CD8-positive, alpha-beta memory T cell (primary cell): ENCODE measurements at places on chromosomes 11 and 22. TPM values are rescaled to one million over a fixed set of nuclear protein-coding genes. Genes with fewer than 3 reads are reported as not detected.

- DNase-seq: no peak
Measured at GRCh38 chr11:9091044-9091922, at the start of gene SCUBE2. Gene SCUBE2, minus strand, starts transcription at chr11:9091599. Its CDS starts 71 bp downstream, at chr11:9091528.

DNA sequence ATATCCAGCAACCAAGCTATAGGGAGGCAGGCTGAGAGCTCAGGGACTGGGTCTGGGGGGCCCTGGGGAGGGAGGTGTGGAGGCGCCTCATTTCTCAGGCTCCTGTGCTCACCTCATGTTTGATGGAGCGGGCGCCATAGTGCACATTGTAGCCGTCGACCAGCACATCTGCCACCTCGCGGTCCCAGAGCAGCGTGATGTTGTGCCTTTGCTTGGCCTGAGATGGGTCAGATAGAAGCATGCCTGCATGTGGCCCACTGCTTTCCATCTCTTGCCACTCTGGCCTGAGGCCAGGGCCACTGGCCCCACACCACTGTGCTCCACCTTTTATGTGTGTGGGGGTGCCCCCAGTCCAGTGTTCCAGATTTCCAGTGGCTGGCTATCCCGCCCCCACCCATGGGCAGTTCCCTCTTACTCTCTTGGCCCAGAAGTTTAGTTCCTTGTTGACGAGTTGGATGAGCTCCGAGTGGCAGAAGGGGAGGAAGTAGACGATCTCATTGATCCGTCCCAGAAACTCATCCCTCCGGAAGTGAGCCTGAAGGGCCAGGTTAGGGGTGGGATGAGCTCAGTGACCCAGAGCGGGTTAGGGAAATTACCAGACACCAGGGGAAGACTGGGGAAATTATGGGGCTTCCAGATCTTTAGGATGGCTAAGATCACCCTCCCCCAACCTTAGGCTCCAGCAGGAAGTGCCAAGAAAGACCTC is 50.1 kb upstream of the PHOX2A start:
- DNase-seq: no peak

DNA sequence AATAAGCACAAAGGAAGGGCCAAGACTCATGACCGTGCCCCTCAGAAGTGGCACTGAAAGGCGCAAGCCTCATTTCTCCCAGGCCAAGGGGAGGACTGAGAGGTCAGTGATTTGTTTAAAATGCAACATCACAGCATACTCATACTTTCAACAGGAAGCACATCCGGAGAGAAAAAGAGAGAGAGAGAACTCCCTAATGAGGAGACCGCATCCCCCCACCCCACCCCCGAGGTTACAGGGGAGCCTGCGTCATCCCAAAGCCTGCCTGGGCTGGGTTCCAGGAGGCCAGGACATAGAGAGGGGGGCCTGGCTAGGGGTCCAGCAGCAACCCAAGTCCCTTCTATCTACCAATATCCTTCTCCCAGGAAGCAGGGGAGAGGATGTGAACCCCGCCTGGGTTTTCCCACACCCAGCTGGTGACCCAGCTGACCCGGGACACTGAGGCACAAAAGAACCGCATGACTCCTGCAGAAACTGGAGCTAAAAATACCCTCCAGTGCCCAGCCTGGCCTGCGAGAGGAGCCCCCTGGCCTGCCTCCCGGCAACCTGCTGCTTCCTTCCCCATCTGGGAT is 3.8 kb downstream of the CSNK1E start:
- DNase-seq: peak; percentile 18

GRCh38 chr11:78666675-78667160 is 92.1 kb upstream of the NARS2 start:
- DNase-seq: no peak

DNA sequence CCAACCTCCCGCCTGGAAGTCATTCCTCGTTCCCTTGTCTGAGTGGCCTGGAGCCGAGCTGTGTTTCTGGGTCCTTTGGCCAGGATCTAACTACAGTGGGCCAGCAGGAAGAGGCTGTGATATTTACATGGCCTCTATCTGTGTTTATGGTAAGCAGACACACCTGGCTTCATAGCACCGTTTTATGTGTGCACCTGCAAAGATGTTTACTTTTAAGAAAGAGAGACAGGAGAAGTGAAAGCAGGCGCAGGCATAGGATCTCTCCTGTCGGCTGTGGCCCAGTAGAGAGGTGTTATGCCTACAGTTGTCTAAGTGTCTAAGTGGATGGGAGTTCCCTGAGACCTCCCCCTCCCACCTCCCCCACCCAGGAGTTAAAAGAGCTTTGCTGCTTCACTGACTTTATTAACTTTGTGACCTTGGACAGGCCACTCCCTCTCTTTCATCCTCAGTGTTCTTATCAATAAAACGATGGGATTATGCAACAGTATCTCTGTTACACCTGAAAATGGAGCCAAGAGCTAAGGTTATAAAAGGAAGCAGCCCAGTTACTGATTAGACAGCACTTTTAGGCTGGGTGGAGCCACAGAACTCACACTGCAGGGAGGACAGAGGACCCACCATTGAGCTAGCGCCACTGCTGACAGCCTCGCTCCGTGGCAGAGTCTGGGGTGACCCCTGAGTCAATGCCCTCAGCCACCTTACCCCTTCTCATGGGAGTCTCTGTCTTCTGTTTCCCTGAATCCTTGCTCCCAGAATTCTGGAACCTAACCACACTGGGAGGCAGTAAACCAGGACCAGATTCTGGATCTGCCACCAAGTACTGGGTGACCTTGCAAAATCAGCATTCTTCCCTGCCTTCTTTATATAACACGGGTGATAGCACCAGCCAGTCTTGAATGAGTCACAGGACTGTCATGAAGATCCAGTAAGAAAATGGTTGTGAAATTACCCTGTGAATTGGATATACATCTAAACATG is 22.0 kb downstream of the ST14 start:
- DNase-seq: no peak

DNA sequence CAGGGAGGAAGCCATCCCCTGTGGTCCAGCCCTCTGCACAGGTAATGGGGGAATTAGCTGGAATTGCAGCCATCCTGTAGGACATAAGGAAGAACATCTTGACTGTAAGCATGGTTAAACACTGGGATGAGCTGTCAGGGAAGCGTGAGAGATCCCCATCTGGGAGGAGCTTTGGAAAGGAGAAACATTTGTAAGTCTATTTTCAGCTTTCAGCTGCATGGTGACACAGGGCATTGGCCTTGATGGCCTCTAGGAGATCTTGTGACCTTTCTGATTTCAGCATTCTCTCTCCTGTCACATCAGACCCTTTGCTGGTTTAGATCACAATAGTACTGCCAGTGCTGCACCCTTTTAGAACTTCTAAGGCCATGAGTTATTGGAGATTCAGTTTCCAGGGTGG is 47.1 kb downstream of the BCR start:
- DNase-seq: no peak

GRCh38 chr22:39936523-39937145 is 23.6 kb upstream of the TMA7B start:
- no peak for DNase-seq

- no peak for DNase-seq
Measured at GRCh38 chr11:44263738-44264437, 46.1 kb downstream of the ALX4 start.

DNA sequence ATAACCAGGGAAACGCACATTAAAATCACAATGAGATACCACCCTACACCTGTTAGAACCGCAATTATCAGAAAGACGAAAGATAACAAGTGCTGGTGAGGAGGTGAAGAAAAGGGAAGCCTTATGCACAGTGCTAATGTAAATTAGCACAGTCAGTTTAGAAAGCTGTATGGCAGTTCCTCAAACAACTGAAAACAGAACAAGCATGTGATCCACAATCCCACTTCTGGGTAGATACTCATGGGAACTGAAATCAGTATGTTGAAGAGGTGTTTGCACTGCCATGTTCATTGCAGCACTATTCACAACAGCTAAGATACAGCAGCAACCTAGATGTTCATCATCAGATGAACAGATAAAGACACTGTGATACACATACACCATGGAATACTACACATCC is 75.0 kb upstream of the CCND1 start:
- DNase-seq: no peak

- DNase-seq: no peak
Measured at GRCh38 chr22:38308791-38309498, 8.3 kb downstream of the CSNK1E start.

GRCh38 chr11:130761560-130762220 is 154.6 kb downstream of the SNX19 start:
- DNase-seq: no peak

DNA sequence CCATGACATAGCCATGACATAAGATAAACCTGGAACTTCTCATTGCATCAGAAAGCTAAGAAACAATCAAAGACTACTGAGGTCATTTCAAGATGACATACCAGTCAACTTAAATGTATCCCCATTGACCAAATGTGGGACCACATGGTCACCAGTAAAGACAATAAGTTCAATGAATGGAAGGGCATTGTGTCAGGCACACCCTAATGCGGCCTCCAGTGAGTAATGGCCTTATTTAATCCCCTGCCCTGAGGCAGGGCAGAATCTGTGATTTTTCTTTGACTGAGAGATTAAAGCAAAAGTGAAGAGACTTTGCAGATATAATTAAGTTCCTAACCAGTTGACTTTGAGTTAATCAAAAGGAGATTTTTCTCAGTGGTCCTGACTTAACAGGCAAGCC is 17.3 kb upstream of the SYT8 start:
- no peak for DNase-seq

DNA sequence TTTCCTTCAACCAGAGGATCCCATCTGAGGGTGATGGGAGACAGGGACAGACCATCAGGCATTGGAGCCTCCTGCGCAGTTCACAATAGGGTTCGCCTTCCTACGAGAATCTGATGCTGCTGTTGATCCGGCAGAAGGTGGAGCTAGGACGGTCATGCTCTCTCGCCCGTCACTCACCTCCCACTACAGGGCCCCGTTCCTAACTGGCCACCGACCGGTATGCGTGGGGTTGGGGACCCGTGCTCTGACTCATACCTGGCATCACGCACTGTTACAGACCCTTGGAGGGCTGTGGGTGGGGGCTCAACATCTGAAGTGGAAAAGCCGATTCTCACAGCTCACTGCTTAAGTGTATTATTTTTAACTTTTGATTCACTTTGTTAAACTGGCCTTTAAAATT is 402.3 kb downstream of the BRD1 start:
- no peak for DNase-seq

- no peak for DNase-seq
Measured at GRCh38 chr22:32327596-32328171, 30.0 kb upstream of the RFPL3 start.

GRCh38 chr11:112477152-112477551 is 216.5 kb upstream of the PLET1 start:
- no peak for DNase-seq

- DNase-seq: no peak
Measured at GRCh38 chr11:13135385-13136271, 126.5 kb downstream of the RASSF10 start.

GRCh38 chr11:119739975-119740374 is 11.0 kb upstream of the NECTIN1 start:
- no peak for DNase-seq

DNA sequence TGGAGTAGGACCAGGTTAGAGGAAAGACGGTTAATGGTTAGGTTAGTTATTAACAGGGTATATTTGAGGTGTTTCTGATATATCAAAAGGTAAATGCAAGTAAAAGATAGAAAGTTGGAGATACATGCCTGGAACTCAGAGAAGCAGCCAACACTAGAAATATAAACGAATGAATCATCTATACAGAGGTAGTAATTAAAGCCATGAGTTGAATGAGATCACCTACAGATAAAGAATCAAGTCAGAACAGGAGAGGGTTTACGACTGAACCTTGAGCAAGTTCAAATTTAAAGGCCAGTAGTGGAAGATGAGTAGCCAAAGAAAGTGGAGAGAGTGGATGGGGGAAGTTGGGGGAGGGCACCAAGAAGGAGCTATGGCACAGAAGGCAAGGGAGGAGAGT is 73.9 kb downstream of the SPON1 start:
- no peak for DNase-seq

DNA sequence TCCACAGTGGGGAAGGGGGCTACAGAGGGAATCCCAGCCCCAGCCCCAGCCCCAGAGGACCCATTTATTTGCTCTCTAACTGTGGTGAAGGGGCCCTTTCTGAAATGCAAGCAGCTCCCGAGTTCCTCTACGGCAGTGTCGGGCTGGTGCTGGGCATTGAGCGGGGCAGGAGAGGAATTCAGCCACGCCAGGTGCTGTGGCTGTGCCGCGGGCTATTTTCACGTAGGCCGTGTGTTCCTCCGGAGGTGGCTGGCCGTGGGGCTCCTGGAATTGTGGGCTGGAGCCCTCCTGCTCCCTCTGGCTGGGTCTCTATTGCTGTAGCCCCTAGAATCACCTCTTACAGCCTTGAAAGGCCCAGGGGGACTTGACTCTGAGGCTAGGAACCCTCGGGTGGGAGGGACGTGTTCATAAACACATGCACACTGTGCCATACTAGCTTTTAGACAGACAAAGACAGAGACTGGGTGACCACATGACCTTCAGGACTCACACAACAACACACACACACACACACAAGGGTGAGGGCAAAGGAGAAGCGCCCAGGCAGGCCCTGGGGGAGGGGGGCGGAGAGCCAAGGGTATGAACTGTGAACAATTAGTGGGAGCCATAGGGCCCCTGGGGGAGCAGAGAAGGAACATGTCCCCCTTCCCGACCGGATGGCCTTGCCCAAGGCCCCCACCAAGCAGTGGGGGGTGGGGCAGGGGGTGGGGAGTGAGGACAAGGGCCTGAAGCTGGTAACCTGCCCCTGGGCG is 48.4 kb upstream of the SYT7 start:
- no peak for DNase-seq

- DNase-seq: no peak
Measured at GRCh38 chr22:35782504-35782903, 64.8 kb downstream of the APOL5 start.

Gene EFEMP2
- 4.0 TPM for total RNA-seq

Gene USP28
- 21.4 TPM for total RNA-seq

Gene TMEM86A
- 1.3 TPM for total RNA-seq

Gene ACR
- total RNA-seq: not detected

Gene TMPRSS6
- 0.42 TPM for total RNA-seq

Gene MIF
- 804 TPM for total RNA-seq

Gene RFPL2
- total RNA-seq: not detected

Gene APOL4
- 0.42 TPM for total RNA-seq

Gene IL10RA
- 120 TPM for total RNA-seq

Gene SLC25A1
- 42.4 TPM for total RNA-seq

Gene DEFB108B
- not detected for total RNA-seq

Gene TLCD5
- 1.5 TPM for total RNA-seq

Gene MARK2
- 34.5 TPM for total RNA-seq

Gene SLC25A45
- 13.8 TPM for total RNA-seq

Gene TRIM64
- not detected for total RNA-seq
